Stimulated activated CD8-positive, alpha-beta memory T cell treated with anti-CD3 and anti-CD28 coated beads, Interleukin-15, amount 100 ng/mL, for 4 hours (primary cell): ENCODE measurements at places on chromosomes 13 and 19.

GRCh38 chr19:40778706-40779284 lies 748 bp downstream of the RAB4B start:
- no peak for DNase-seq

- no peak for DNase-seq
Observed at GRCh38 chr19:22604571-22605274, 29.4 kb upstream of the ZNF492 start.

GRCh38 chr13:32881074-32881776 lies 135.0 kb upstream of the KL start:
- DNase-seq, result no peak

DNA sequence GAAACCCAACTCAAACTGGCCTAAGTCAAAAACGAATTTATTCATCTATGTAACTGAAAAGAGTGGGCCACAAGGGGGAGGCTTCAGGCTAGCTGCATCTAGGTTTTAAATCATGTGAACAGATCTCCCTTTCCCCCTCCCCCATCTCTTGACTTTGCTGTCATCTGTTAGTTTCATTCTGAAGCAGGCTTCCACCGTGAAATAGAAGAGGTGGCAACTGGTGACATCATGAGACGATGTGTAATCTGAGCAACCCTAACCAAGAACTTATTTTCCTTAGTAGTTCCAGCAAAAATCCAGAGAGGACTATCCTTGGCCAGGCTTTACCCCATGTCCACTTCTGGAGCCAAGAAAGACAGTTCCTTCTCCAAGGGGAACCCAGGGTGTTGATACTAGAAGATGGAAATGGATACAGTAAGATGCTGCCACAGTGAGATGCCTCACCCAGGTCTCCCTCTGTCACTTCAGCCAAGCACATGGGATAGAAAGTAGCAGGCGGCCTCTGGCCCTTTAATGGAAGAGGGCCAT lies 9.4 kb downstream of the SAMD4B start:
- no peak for DNase-seq

- DNase-seq, result no peak
Observed at GRCh38 chr13:86906127-86906874, 764.9 kb upstream of the SLITRK5 start.

DNA sequence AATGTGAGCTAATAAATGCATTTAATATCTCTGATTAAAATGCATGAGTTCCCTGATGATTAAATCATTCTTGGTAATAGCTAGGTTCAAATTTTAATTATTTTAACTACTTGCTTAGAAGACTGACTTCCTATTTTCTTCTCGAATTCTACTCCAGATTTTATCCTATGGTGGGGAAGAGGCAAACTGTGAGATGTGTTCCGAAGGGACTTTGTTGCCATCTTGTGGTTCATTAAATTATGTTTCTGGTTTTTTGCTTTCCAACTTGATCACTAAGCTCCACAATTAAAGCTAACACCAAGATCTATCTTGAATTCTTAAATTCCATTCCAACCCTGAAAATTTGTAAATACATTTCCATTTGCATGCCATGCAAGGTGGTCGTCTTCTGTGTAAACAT lies 538.4 kb upstream of the PCDH20 start:
- DNase-seq, result no peak

GRCh38 chr13:26463296-26463695 lies 94.2 kb upstream of the WASF3 start:
- DNase-seq, result no peak
